Frontal cortex (tissue), 4 donors: ENCODE measurements at places on chromosomes 6 and 20. TPM values are rescaled to one million over a fixed set of nuclear protein-coding genes. Genes with fewer than 3 reads are reported as not detected.

The ITPA gene
- 47.3 TPM for total RNA-seq

The BPI gene
- under 0.01 TPM for total RNA-seq

The FOXS1 gene
- total RNA-seq = 0.82 TPM

The TRIM15 gene
- not detected for total RNA-seq

The FAM209A gene
- not detected for total RNA-seq

The PSMF1 gene
- 24.5 TPM for total RNA-seq

The PEX3 gene
- 33.8 TPM for total RNA-seq

The ADGRF1 gene
- not detected for total RNA-seq

The TMX4 gene
- total RNA-seq = 42.4 TPM

The RIMS1 gene
- 466 TPM for total RNA-seq

The HLA-DPA1 gene
- total RNA-seq = 1.6 TPM

The ARG1 gene
- 0.41 TPM for total RNA-seq

The PSMB1 gene
- 220 TPM for total RNA-seq

The POFUT1 gene
- 14.7 TPM for total RNA-seq

The CALHM6 gene
- total RNA-seq = 4.5 TPM

The GPR31 gene
- total RNA-seq = not detected

The CNR1 gene
- 342 TPM for total RNA-seq

The GINM1 gene
- total RNA-seq = 31.0 TPM

The TRMT11 gene
- total RNA-seq = 23.2 TPM

The YTHDF1 gene
- 20.4 TPM for total RNA-seq

The ROMO1 gene
- total RNA-seq = 86.4 TPM

The SYCP2L gene
- total RNA-seq = 5.7 TPM

The PAK5 gene
- total RNA-seq = 33.0 TPM

The SEMG1 gene
- not detected for total RNA-seq

The PRSS16 gene
- total RNA-seq = 0.41 TPM

The TNFAIP3 gene
- total RNA-seq = 1.6 TPM

The AGPAT4 gene
- 44.4 TPM for total RNA-seq

The TNFRSF21 gene
- 54.2 TPM for total RNA-seq

The PCMT1 gene
- total RNA-seq = 152 TPM

The TFAP2B gene
- not detected for total RNA-seq

The IRF4 gene
- total RNA-seq = not detected

The CCDC167 gene
- total RNA-seq = 17.5 TPM

The COL10A1 gene
- total RNA-seq = not detected

The CALHM4 gene
- not detected for total RNA-seq

The MOCS1 gene
- 5.7 TPM for total RNA-seq

The EYS gene
- total RNA-seq = 2.0 TPM

The ADGRG6 gene
- total RNA-seq = 9.8 TPM

The PPP1R14C gene
- total RNA-seq = 59.1 TPM

The SLC22A1 gene
- total RNA-seq = not detected

The RIPPLY2 gene
- 21.6 TPM for total RNA-seq

The IP6K3 gene
- total RNA-seq = not detected

The CCN5 gene
- total RNA-seq = not detected

The POPDC3 gene
- 5.3 TPM for total RNA-seq

The ABHD12 gene
- total RNA-seq = 42.8 TPM

The CUL7 gene
- 12.6 TPM for total RNA-seq

The ATRN gene
- 51.0 TPM for total RNA-seq

The L3MBTL3 gene
- total RNA-seq = 46.1 TPM

The EHMT2 gene
- 102 TPM for total RNA-seq

The HTR1B gene
- total RNA-seq = 5.3 TPM

The COL9A1 gene
- 3.3 TPM for total RNA-seq

The GRM1 gene
- total RNA-seq = 14.3 TPM

The BCAS4 gene
- total RNA-seq = 11.4 TPM
